Glomerular endothelial cell (primary cell): ENCODE measurements at places on chromosomes 5 and 9. TPM values are rescaled to one million over a fixed set of nuclear protein-coding genes. Genes with fewer than 3 reads are reported as not detected.

SLC6A7 gene
- not detected in 2 replicates for total RNA-seq

ABCA2 gene
- 27.2 and 28.4 TPM in 2 replicates for total RNA-seq

MCTP1 gene
- 9.0 and 51.7 TPM in 2 replicates for total RNA-seq

- DNase-seq: no peak
Measured at GRCh38 chr9:123234853-123235252, 33.5 kb downstream of the STRBP start.
